Suppressor macrophage treated with lipopolysaccharide for 4 hours (primary cell): ENCODE measurements at places on chromosomes 12 and 14.

- peak; percentile 85 for DNase-seq
Measured at GRCh38 chr14:85607651-85608081, 77.7 kb downstream of the FLRT2 start.

DNA sequence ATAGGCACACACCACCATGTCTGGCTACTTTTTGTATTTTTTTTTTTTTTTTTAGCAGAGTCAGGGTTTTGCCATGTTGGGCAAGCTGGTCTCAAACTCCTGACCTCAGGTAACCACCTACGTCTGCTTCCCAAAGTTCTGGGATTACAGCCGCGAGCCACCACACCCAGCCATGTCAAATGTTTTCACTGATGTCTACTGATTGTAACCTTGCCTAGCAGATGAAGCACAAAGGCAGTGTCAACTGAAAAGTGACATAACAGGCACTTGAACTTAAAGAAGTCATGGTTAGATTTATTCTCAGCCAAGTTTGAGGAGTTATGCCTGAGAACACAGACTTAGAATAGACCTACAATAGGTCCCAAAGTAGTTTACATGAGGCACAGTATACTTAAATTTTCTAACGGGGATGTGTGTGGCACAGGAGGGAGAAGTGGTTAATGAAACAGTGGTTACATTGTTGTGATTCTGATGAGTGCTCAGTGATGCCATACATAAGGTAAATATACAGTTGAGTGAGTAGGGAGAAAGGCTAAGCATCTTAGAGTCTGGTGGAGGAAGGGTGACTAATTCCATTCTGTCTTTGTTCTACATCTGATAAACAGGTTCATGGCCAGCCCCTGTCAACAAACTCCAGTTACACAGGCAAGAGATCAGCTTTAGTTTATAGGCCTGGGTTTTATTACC is 12.6 kb upstream of the RNASE4 start:
- DNase-seq = no peak

GRCh38 chr14:32508281-32508680 is 179.2 kb downstream of the AKAP6 start:
- DNase-seq = no peak

DNA sequence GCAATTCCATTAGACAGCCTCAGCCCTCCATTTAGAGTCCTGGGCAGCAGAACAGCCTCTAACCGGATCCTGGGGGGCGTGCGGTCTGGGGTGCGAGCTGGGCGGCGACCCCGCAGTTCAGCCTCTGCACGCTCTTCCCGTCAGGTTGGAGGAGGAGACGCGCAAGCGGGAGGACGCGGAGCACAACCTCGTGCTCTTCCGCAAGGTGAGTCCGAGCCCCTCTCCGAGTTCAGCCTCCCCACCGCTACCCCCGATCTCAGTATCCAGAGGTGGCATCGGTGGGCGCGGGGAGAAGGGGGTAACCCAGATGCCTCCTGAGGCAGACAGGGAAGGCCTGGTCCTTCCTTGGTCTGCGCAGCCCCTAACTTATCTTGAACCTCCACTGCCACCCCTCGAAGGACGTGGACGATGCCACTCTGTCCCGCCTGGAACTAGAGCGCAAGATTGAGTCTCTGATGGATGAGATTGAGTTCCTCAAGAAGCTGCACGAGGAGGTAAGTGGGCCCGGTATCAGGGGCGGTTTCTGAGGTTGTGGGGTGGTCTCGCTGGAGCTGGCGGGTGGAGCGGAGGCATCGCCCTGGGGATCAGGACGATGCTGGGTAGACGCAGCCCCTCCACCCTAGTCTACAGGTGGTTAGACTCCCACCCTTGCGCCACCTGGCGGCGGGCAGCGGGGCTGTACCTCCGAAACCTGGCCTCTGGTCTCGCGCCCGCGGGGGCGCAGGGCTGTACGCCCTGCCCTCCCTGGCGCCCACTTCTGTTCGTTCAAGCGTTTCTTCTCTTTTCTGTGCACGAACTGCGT is 1.3 kb downstream of the PRPH start:
- DNase-seq = peak; percentile 47

GRCh38 chr12:124764451-124764850 is 99.2 kb downstream of the SCARB1 start:
- peak; percentile 82 for DNase-seq

DNA sequence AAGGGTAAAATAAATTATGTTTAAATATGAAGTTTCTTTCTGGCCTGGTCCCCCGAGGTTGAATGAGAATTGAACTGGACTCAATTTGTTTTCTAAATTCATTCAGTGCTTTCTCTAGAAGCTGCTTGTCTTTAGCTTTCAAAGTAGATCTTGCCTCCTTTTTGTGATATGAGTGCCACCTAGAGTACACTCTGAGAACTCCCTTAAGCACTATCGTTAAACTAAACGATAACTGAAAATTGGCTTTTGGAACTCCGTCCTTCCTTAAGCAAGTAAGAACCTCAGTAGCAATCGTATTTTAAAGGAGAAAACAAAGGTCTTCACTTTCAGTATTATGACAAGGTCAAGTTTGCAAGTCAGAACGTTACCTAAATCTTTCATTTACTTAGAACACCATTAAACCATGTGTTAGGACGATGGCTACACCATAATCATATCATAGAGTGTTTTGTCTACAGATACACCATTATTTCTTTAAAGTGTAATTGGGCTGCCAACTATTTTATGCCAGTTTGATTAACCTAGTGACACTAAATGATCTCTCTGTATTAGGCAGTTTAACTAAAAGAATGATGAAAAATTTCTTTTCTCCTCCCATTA is 364.8 kb downstream of the SNAPC1 start:
- DNase-seq = peak; percentile 56

DNA sequence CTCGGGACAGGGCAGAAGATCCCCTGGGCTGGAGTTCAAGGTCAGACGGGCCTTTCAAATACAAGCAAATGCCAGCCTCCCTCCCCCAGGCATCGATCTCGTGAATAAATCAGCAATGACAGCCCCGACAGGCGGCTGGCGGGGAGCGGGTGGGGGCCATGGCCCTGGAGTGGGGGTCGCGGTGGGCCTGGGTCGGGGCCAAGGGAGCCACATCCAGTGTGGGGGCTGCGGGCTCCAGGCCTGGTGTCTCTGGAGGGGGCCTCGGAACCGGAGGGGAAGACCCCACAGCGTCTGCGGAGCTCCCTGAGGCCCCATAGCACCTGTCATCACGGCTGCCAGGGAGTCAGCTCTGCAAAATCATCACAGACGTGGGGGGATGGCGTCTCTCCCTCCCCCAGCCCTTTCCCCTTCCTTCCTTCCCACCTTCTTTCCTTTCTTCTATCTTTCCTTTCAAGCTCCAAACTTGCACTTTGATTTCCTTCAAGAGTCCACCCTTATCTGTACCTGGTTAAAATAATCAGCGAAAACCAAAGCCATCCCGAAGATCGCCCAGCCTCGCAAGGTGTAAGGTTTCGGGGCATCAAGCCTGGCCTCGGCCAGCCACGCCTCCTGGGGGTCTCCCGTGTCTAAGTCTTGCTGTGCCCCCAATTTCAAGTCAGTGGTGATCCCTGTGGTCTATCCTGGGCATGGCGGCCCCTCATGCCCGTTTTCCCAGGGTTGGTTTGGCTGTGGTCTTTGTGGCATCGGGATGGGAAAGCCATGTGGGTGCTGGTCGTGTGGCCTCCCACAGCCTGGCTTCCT is 92.1 kb downstream of the NOC4L start:
- no peak for DNase-seq

DNA sequence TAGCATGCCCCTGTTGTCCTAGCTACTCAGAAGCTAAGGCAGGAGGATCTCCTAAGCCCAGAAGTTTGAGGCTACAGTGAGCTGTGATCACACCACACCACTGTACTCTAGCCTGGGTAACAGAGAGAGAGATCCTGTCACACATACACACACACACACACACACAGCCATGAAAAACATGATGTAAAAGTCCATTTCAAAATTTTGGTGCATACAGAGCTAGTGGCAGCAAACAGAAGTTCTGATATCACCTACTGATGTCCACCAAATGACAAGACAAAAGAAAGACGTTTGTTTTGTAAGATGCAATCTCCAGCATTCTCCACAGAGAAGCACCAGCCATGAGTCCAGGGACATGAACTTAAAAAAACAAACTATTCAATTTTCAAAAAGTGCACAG is 15.9 kb downstream of the AREL1 start:
- DNase-seq = no peak

DNA sequence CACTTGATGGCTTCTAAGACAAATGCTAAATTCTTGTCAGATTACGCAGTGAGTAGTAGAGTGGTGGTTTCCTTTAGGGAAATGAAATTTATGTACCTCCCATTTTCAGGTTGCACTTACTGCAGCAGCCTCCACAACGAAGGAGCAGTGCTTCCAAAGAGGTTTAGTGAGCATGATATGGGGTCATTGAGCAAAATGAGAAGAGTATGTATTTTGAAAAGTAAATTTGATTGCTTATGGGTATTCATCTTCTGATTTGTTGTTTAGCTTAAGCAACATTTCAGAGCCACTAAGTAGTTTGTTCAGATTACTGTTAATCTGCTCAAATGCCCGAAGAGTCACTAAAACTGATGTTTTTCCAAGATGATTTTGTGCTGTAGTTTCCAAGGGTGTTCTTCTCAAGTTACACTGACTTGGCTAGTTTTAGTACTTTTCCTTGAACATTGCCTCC is 493.6 kb downstream of the PCNX1 start:
- DNase-seq = peak; percentile 65

DNA sequence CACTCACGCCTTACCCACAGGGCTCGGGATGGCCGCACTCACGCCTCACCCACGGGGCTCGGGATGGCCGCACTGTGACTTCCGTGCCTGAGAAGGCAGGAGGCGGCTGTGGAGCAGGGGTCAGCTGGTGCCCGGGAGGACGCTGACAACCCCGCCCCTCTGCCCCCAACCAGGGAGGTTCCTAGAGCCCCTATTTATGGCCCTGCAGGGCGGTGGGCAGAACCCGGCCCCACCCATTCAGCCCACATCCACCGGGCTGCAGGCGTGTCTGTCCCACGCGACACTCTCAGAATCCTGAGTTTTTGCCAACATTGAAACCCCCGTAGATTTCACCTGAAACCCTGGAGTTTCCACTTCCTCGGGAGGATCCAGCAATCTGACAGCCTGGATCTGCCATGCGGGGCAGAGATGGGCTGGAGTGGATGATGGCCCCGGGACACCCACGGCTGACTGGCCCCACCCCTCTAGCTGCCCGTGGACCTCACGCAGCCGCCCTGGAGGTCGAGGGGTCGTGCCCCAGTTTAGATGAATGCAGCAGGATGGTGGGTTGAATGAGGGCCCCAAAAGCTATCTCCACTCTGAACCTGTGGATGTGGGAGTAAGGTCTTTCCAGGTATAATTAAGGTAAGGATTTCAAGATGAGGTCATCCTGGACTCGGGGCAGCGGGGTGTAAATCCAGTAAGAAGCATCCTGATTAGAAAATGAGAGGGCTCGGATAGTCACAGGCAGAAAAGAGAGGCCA is 20.4 kb downstream of the GALNT9 start:
- no peak for DNase-seq

DNA sequence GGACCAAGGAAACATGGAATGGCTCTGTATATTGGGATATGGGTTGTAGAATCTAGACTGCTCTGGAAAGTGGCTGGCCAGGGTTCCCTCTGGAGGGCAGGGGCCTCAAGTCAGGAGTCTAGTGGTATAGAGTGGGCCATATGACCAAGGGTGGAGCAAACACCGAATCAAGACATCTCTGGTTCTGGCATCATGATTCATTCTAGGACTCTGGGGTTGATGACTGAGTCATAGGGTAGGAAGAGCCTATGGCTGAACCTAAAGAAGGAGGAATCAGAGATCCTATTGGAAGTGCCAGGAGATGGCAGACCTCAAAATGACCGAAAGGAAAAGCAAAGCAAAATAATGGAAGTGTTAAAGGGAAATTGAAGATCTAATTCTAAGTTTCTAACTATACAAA is 356.4 kb upstream of the PRICKLE1 start:
- DNase-seq = no peak

- no peak for DNase-seq
Measured at GRCh38 chr12:84415946-84416345, 496.7 kb downstream of the SLC6A15 start.

DNA sequence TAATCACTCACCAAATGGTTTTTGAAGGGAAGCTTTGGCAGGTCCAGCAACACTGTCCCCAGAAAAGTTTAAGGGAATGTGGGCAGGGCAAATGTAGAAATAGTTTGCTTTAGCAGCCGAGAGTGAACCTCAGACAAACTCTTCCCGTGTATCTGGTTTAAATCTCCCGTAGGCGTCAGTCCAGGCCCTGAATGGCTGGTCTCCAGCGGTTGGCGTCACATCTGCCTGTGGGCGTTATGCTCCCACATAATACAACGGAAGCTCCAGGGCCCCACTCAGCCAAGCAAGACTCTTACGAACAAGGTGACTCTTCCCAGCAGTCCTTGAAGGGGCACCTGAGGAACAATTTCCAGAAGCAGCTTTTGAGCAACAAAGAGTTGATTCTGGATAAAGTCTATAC is 942 bp downstream of the ZC2HC1C start:
- no peak for DNase-seq

- DNase-seq = no peak
Measured at GRCh38 chr12:93569301-93569655, 3.2 kb upstream of the SOCS2 start.

GRCh38 chr12:90124914-90125313 is 416.3 kb upstream of the ATP2B1 start:
- no peak for DNase-seq

- no peak for DNase-seq
Measured at GRCh38 chr14:53955229-53955556, 1.4 kb downstream of the BMP4 start.

DNA sequence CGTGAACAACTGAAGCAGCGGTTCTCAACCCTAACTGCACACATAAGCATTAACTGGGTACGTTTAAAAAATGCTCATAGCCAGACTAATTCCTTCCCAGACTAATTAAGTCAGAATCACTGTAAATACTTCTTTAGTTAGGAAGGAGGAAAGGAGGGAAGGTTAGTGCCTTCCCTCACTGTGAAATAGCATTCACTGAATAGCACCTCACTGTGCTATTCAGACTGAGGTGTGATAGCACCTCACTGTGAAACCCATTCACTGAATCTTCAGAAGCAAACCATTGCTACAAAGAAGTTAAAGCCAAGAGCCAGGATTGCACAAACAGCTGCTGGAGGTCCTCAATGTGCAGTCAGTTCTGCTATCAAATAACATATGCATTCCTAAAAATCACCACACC is 58.8 kb downstream of the RTN1 start:
- DNase-seq = no peak
